ENCODE measurements at places on chromosomes 2 and 18. TPM values are rescaled to one million over a fixed set of nuclear protein-coding genes. Genes with fewer than 3 reads are reported as not detected.

The SCYGR4 gene
- not detected for total RNA-seq

The FEV gene
- not detected for total RNA-seq

The LRRTM4 gene
- total RNA-seq = 0.19 TPM

The PPP3R1 gene
- 37.0 TPM for total RNA-seq

The CROCC2 gene
- 0.43 TPM for total RNA-seq

The EFR3B gene
- total RNA-seq = 3.6 TPM

The CAB39 gene
- total RNA-seq = 82.2 TPM

The ASIC4 gene
- total RNA-seq = 4.6 TPM

The FZD7 gene
- total RNA-seq = 9.1 TPM

The COX7A2L gene
- 134 TPM for total RNA-seq

The SH3RF3 gene
- total RNA-seq = 20.1 TPM

The NYAP2 gene
- total RNA-seq = 0.24 TPM

The PLGLB2 gene
- 1.3 TPM for total RNA-seq

The FARSB gene
- total RNA-seq = 22.8 TPM

The MAP3K19 gene
- total RNA-seq = 6.8 TPM

The DNAJC5G gene
- 57.9 TPM for total RNA-seq

The SMIM21 gene
- total RNA-seq = 2.8 TPM

The MFSD6 gene
- total RNA-seq = 47.3 TPM

The LIMS4 gene
- total RNA-seq = 11.2 TPM

The TMEM169 gene
- 0.31 TPM for total RNA-seq

The RGPD3 gene
- total RNA-seq = 5.7 TPM

The SLC11A1 gene
- total RNA-seq = 32.3 TPM

The ASAP2 gene
- total RNA-seq = 42.4 TPM

The FAM237A gene
- total RNA-seq = not detected

The RESP18 gene
- not detected for total RNA-seq

The RAB6D gene
- 1.7 TPM for total RNA-seq

Measured in testis (tissue), 5 donors.